SK-N-DZ (cell line): ENCODE measurements at places on chromosomes 7 and 10.

GRCh38 chr10:129977794-129978193, 13.7 kb upstream of the EBF3 start:
- DNase-seq = no peak

- no peak for DNase-seq
Observed at GRCh38 chr10:31974434-31975124, 45.9 kb upstream of the ARHGAP12 start.

GRCh38 chr7:131197920-131198615, 129.6 kb upstream of the MKLN1 start:
- DNase-seq = no peak

GRCh38 chr7:135441791-135442190, 68.1 kb downstream of the CNOT4 start:
- DNase-seq = no peak

DNA sequence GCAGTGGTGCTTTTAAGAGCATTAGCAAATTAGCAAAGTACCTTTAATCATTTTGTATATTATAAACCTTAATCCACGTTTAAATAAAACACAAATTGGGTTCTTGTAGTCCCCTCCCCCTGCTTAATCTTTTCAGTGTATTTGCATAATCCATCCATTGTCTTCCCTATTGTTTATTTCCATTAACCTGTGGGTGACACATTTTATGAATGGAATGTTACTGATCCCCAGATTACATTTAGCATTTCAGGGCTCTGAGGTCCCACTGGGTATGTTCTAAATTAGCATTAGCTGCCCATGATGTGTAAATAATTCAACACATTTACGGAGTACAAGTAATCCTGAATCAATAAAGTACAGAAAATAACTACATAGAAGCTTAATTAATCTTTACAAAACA, 138.4 kb upstream of the FEZF1 start:
- no peak for DNase-seq

- DNase-seq = no peak
Observed at GRCh38 chr10:29946953-29947700, 112.3 kb downstream of the JCAD start.
